Stimulated activated CD4-positive, alpha-beta T cell treated with anti-CD3 and anti-CD28 coated beads, Interleukin-4, amount 100 ng/mL, for 4 hours (primary cell): ENCODE measurements at places on chromosomes 3 and 15.

DNA sequence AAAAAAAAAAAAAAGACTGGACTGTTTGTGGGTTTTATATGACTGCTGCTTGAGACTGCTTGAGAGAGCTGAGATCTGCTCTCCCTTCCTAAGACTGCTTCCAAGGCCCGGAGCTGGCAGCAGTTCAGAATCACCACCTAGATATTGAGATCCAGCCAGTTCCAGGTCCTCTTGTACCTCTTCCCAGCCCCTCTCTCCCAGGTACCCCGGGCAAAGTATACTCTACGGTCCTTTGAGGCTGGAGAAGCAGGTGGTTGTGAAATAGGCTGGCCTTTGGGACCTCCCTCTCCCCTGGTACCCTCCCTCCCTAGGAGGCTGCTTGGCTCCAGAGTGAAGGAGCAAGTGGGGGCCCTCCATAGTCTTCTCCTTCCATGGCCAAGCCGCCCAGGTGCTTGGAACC lies 12.6 kb upstream of the BAHD1 start:
- DNase-seq, result no peak

GRCh38 chr15:91936182-91936775 lies 82.8 kb downstream of the SLCO3A1 start:
- no peak for DNase-seq

GRCh38 chr15:51775967-51776816 lies 24.8 kb downstream of the TMOD2 start:
- DNase-seq, result peak; percentile 29

GRCh38 chr3:158717576-158717975 lies 14.7 kb downstream of the RARRES1 start:
- DNase-seq, result no peak

- peak; percentile 77 for DNase-seq
Observed at GRCh38 chr3:13091898-13092611, 18.8 kb upstream of the IQSEC1 start.

- no peak for DNase-seq
Observed at GRCh38 chr3:161914703-161915417, 418.3 kb downstream of the OTOL1 start.

DNA sequence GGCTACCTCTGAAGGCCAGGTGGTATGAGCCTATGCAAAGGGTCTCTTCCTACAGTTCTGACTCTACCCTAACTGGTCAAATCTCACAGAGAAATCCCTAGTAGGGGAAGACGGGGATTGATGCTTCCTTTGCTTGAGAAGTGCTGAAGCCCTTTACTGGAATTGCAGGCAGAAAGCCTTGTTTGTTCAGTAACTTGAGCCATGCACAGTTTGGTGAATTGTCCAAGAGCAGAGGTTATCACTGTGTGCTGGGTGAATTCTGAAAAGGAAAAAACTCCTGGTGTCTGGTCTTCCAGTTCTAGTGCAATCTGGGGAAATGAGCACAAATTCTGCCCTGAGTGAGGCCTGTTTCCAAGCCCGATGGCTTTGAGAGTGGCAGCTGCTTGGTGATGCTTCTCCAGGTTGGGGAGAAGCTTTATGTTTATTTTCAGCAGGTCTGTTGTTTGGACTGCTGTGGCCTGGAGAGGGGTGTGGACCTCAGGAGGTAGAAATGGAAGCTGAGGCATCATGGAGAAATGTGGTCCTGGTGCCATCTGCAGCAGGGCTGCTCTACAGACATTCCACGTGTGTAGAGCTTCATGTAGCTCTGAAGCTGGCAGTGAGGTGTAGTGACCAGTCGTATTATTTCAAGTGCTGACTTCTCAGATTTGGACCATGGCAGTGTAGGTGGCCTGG lies 60.9 kb downstream of the ARNT2 start:
- no peak for DNase-seq

GRCh38 chr3:78268716-78269668 lies 1229.1 kb downstream of the ROBO2 start:
- DNase-seq, result no peak

GRCh38 chr15:26771578-26772153 lies 1.2 kb downstream of the GABRB3 start:
- DNase-seq, result no peak

DNA sequence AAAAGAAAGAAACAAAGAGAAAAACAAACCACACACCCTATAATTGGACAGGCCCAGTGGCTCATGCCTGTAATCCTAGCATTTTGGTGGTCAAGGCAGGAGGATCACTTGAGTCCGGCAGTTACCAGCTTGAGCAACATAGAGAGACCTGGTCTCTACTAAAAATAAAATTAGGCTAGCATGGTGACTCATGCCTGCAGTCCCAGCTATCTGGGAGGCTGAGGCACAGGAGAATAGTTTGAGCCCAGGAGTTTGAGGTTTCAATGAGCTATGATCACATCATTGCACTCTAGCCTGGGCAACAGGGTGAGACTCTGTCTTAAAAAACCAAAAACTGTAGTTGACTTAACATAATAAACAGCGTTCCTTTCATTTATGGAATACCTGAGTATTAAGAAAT lies 72.3 kb upstream of the ST3GAL6 start:
- no peak for DNase-seq

DNA sequence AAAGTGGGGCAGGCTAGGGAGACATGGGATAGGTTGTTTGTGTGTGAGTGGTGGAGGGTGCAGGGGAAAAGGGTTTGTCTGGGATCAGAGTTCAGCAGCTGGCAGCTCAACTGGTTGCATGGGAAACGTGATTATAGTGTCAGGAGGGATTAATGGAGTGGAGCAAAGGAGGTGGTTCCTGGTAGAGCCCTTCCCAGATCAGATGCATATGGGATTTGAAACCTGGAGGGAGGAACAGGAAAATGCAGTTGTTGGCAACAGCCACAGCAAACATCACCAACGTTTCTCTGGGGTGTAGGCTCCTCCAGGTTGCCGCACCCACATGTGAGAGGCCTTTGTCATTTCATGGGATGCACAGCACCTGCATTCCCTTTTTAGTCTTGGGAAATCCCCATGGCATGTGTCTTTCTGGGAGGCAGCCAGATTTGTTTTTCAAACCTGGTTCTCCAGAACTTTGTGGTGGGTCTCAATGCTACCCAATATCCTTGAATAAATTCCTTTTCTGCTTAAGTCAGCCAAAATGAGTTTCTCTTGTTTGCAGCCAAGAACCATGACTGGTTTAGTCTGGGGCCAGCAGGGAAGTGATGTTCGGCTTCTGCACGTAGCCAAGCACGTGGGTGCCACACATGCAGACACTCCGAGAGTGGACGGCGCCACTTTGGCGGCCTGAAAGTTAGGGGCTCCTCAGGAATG lies 61.3 kb downstream of the BDH1 start:
- DNase-seq, result no peak

GRCh38 chr3:171347301-171348039 lies 112.7 kb downstream of the TNIK start:
- DNase-seq, result no peak

DNA sequence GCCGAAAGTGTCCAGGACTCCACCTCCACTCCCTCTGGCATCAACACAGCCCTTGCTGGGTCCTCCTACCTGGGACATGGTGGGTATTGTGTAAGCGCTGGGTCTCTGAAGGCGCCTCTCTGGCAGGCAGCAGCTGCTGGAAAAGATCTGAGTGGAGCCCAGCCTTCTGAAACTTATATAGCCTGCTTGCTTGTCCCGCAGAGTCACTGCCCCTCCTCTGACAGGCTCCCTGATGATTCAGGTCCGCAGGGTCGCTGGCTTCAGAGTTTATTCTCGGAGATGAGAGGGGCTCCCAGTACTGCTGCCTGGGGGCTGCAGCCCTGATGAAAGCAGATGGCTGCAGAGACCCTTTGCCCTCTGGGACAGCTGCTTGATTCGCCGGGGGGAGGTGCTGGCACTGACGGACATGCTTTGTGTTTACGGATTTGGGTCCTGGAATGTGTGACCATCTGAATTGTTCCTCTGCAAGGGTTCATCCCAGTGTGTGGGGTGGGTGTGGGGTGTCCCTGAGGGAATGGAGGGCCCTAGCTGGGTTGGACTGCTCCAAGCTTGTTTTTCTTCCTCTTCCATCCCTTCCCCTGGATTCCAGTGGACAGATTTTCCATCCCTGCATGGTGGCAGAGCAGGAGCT lies at the start of gene MUSTN1:
Gene MUSTN1 (minus strand): TSS at position 149 of the 631 bp plus-strand sequence. CDS start 71 bp downstream, at position 78.
- no peak for DNase-seq

GRCh38 chr3:16849795-16850194 lies 35.0 kb upstream of the PLCL2 start:
- no peak for DNase-seq

DNA sequence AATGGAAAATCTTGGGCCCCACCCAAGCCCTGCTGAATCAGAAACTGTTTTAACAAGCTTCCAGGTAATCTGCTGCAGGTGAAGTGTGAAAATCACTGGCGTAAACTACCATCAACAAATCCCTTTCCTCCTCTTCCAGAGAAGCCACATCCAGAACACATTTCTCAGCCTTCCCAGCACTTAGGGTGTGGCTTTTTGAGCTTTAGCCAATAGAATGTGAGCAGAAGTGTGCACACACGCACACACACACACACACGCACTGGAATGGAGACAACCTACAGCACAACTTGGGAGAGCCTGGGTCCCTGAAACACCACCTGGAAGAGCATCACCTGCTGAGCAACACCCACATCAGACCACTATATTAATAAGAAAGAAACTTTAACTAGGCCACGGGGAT lies 98.6 kb downstream of the OSBPL10 start:
- no peak for DNase-seq

- no peak for DNase-seq
Observed at GRCh38 chr3:106425026-106425425, 556.2 kb upstream of the CBLB start.

GRCh38 chr3:104279617-104280016 lies 1087.1 kb upstream of the ALCAM start:
- DNase-seq, result no peak

- no peak for DNase-seq
Observed at GRCh38 chr15:72092006-72092405, 25.9 kb downstream of the MYO9A start.

DNA sequence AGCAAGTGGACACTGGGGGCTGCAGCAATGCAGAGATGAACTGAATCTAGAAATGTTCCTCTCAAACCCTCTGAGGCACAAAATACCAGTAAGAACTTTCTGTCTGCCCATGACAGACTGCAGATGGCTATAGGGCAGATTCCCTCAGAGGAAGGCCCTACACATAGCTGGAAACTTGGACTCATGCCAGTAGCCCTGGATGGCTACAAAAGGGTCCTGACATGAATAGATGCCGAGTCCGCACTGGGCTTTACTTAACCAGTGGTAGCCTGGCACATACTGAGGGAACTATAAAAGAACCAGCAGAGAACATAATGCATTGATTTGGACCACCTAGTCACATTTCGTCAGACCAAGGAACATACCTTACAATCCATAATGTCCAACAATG lies 66.7 kb downstream of the C3orf80 start:
- no peak for DNase-seq

DNA sequence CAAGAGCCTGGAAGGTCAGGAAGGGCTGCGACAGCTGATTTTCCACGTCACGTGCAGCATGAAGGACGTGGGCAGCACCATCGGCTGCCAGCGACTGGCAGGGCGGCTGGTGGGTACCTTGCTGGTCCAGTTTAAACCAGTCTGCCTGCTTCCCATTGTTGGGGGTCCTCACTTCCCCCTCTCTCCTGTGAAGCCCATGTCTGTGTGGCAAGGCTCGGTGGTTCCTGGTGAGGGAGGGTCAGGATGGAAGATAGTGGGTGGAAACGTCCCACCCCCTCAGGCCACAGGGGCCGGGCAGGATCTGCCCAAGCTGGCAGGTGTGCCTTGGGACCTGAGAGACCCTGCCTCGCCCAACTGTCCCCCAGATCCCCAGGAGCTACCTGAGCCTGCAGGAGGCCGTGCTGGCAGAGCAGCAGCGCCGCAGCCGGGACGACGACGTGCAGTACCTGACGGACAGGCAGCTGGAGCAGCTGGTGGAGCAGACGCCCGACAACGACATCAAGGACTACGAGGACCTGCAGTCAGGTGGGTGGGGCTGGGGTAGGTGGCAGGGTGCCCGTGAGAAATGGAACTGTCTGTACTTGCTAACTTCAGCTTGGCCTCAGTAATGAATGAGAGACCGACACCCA lies 108.2 kb downstream of the LRRK1 start:
- no peak for DNase-seq

GRCh38 chr15:94887391-94887790 lies 656.0 kb downstream of the MCTP2 start:
- DNase-seq, result no peak

GRCh38 chr3:14810801-14811661 lies 7.7 kb upstream of the FGD5 start:
- DNase-seq, result no peak

GRCh38 chr15:58355973-58356372 lies 75.8 kb upstream of the LIPC start:
- no peak for DNase-seq

- DNase-seq, result no peak
Observed at GRCh38 chr15:63834500-63835210, 907 bp upstream of the HERC1 start.

GRCh38 chr3:18729671-18730070 lies 304.5 kb upstream of the SATB1 start:
- DNase-seq, result no peak

GRCh38 chr15:100595964-100596363 lies 6.0 kb downstream of the LINS1 start:
- no peak for DNase-seq

GRCh38 chr3:65170390-65171042 lies 482.7 kb upstream of the ADAMTS9 start:
- DNase-seq, result no peak

DNA sequence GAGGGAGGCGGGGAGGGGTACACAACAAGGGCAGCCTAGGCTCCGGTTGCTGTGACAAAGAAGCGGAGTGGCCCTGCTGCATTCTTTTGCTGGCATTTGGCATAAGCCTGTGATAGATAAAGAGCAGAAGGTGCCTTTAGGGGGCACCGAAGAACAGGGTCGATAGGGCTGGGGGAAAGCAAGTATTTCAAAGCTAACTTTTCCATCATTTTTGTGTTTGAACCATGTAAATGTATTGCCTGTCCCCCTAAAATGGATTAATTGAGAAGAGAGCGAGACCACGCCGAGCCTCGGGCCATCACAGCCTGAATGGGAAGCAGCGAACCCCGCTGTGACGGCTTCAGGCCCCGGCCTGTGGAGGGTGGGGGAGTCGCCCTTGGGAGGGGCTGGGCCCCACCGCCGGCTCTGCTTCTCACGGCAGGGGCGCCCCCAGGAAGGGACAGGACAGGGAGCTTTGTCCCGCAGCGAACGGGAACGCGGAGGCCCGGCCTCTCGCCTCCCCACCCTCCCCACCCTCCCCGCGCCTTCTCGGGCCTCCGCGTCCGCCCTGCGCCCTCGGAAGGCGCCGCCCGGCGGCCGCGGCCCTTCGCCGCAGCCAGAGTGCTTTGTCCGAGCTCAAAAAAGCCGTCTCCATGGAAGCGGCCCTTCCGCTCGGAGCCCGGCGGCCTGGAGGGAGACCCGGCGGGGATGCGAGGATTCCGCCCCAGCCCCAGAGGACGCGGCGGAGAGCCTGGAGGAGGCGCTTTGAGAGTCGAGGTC lies 32.4 kb upstream of the ALDH1L1 start:
- no peak for DNase-seq
